Activated CD8-positive, alpha-beta memory T cell treated with anti-CD3 and anti-CD28 coated beads for 1 hour (primary cell): ENCODE measurements at places on chromosomes 3 and 15.

GRCh38 chr3:58429657-58430056, 4.0 kb downstream of the PDHB start:
- DNase-seq: no peak

DNA sequence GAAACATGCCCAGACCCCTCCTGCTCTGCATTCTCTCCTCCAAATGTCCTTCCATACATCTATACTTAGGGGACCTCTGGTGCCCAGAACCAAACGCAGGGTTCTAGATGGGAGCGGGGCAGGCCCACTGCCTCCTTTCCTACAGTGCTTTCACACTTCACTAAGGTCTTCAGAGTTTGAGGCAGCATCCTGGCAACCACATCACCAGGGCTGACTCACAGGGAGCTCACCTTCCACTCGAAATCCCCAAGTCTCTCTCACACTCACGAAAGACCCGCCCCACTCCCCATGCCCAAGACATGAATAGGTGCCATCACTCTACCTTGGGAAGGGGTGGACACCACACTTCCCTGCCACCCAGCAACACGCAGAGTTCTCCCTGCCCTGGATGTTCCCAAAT, 18.9 kb downstream of the HOMER2 start:
- DNase-seq: no peak

GRCh38 chr3:31461426-31461825, 71.3 kb upstream of the STT3B start:
- no peak for DNase-seq

DNA sequence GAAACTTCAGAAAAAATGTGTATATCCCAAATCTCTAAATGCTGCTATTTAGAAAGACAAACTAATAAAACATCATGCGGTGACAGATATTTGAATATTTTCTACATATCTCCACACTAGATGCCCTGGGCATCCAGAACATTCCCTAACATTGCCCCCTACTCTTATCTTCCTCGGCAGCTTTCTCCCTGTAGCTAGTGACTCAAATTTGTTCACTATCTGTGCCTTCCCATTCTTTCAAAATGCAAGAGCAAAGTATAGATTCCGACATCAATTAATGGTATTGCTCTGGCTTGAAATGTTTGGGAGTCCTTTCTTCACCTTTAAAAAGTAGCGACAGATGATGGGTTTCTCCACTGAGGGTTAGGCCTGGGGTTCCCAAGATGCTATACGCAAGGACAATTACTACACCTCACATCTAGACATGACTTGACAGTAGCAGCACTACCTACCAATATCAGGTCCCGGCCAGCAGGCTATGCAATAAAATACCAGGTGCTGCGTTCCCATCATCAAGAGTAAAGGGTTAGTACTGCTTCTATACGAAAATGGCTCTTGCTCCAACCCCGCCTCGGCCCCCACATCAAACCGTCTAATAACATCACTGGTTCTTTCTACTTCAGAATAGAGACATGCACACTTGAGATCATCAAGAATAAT, 631 bp downstream of the UBR1 start:
- DNase-seq: no peak

DNA sequence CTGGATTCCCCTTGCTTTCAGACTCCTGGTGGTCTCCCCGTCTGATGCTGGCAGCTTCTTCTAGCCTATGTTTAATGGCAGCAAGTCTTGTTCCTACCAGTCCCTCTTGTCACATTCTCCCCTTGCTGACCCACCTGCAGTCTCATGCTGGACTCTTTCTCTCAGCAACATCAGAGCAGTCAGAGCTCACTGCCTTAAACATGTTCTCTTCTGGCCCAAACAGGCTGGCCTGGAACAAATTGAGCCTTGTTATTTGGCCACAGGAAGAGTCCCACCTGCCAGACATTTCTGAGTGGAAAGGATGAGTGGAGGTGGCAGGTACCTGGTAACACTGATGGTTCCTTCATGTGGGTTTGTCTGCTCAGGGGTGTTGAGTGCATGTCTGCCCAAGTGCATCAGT, 59.2 kb upstream of the APEH start:
- no peak for DNase-seq

DNA sequence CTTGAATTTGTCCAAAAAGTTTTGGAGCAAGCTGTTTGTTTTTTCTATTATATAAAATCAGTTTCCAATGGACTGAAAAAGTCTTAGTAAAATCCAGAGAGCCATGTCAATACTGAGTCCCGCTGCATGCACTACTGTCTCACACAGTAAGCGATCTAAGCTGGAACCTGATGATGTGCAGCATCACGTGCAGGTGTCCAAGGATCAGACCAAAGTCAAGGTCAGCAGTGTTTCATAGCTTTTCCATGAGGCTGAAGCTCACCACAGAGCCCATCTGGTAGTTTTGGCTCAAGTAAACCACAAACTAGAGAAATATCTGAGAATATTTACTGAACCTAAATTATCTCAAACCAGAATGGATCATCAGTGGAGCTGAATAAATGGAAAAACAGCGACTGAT, 784.0 kb upstream of the SEMA6D start:
- no peak for DNase-seq

GRCh38 chr15:92655178-92655995, at the start of gene FAM174B:
FAM174B (minus strand) TSS chr15:92655775.
- peak; percentile 2 for DNase-seq

- no peak for DNase-seq
Observed at GRCh38 chr3:177337541-177338331, 140.5 kb upstream of the TBL1XR1 start.

- no peak for DNase-seq
Observed at GRCh38 chr3:101825904-101826445, 23.3 kb upstream of the NFKBIZ start.

DNA sequence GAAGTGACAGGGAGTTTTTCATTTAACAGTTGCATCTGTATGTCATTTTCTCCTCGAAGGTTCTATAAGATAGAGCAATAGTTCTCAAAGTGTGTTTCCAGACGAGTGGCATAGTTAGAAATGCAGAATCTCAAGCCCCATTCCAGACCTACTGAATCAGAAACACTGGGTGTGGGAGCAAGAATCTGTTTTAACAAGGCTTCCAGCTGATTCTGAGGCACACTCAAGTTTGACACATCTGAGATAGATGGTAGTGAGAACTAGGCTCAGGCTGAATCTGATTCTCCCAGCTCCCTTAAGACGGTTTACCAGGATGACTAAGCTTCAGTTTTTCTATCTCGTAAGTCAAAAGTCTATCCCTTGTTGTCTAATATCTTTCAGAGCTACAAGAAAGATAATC, 159.8 kb upstream of the NUDT16 start:
- no peak for DNase-seq
